ENCODE measurements at places on chromosomes 7 and 10. TPM values are rescaled to one million over a fixed set of nuclear protein-coding genes. Genes with fewer than 3 reads are reported as not detected.

CDNF gene
- 0.63 TPM for total RNA-seq

PDZD7 gene
- total RNA-seq, result 2.2 TPM

LEP gene
- total RNA-seq, result not detected

GRCh38 chr7:65382452-65382851, 8.8 kb downstream of the ZNF92 start:
- no peak for DNase-seq

GRCh38 chr10:6097063-6097462, 8.2 kb downstream of the RBM17 start:
- DNase-seq, result no peak

DNA sequence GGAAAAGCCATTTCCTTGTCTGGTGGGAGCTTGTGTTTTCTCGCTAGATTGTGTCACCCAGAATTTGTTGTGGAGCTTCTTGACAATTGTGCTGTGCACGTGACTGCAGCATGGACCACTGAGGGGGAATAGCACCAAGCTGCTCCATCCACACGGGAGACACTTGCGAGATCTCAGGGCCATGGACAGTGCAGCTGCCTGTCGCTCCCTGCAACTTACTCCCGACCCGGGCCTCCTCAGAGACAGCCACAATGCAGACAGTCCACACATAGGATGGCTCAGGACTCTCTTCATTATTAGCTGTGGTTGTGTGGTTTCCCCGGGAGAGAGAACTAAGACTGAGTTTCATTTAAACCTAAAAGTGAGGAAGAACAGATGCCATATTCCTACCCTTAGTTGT, 673.2 kb upstream of the GALNT17 start:
- no peak for DNase-seq
